ENCODE measurements at places on chromosomes 12 and 14.

- DNase-seq: no peak
Observed at GRCh38 chr14:99535908-99536778, 54.9 kb downstream of the CCNK start.

GRCh38 chr14:89139404-89140247, 277.4 kb downstream of the FOXN3 start:
- DNase-seq: no peak

DNA sequence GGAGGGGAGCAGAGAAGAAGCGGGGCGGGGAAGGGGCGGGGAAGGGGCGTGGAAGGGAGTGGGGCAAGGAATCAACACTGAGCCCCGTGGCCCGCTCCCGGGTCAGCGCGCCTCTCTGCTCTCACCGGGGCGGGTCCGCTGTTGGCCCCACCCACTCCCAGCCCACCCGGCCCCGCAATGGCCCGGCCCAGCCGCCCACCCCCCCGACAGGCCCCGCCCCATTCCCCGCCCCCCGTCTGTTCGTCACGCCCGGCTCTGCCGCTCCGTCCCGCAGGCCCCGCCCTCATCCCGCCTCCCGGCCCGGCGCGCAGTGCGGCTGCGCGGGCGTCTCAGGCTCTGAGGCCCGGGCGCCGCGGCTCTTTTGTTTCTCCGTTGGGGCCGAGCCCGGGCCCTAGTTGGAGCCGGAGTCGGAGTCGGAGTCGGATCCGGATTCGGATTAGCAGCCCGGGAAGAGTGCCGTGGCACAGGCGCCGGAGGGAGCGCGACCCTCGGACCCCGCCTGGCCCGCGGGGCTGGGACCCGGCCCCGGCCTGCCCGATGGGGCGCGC, at the start of gene ULK1:
Gene ULK1, plus strand, starts transcription at position 310 of the 548 bp plus-strand sequence. CDS start 380 bp downstream, outside the sequence.
- DNase-seq: no peak

DNA sequence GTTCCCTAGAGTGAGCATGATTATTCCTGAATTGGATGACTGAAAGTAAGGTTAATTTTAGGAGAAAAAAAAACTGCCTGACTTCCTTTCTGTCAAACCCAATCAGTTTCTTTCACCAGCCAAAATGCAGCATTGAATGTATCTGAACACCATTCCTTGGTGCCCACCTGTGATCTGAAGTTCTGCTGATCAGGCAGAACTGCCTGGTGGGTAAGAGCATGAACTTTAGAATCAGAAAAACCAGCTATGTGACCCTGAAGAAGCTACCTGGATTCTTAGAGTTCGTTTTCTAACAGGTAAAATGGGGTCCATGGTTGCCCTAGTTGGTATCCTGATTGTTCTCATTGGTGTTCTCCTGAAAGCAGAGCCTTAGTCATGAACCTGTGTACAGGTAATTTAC, 506.9 kb downstream of the MED13L start:
- DNase-seq: no peak

DNA sequence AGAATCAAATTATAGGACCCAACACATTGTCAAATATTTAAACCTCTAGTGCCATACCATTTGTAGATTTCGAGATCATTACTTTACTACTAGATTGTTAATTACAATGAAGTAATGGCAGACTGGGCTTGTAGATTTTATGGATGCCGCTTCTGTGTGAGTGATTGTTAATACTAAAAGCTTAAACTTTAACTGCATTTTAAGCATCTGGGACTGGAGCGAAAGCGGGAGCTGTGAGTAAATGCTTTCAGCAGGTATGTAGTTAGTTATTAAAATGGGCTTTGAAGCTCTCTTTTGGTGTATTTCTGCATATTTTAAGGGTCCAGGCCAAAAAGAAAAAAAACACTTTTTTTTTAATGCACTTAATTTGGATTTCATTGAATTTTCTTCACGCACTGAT, 519.3 kb downstream of the MED13L start:
- DNase-seq: no peak

DNA sequence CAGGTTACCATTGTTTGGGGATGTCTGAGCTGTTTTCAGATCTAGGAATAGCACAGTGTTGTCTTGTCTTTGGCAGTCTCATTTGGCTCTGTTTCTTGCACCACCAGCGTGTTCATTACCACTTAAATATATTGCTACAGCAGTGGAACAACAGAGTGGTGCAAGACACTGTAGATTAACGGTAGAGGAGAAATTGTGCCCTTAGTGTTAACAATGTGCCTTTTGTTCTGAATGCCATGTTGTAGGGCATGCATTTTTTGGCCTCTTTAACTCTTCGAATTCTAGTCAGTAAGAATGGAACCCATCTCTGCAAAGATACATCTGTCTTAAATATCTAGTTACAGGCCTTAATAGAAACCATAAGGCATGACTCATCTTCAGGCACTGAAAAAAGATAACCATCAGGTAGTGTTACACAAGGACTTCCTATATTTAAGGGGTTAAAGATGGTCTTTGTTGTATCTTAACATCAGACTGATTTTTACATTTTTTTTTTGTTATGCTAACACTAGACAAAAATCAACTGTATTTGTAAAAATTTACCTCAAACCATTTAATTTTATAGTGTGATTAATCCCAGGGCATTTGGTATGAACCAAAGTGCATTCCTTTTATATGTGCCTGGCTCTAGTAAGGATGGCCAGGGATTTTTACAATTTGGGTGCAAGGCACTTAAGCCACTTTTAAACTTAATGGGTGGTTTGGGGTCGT, 12.9 kb downstream of the DYRK2 start:
- no peak for DNase-seq

GRCh38 chr12:128155571-128155970, 111.4 kb upstream of the TMEM132C start:
- no peak for DNase-seq

- no peak for DNase-seq
Observed at GRCh38 chr12:70627677-70628076, 9.6 kb downstream of the PTPRB start.

GRCh38 chr12:106831699-106832098, 57.2 kb downstream of the RIC8B start:
- no peak for DNase-seq

DNA sequence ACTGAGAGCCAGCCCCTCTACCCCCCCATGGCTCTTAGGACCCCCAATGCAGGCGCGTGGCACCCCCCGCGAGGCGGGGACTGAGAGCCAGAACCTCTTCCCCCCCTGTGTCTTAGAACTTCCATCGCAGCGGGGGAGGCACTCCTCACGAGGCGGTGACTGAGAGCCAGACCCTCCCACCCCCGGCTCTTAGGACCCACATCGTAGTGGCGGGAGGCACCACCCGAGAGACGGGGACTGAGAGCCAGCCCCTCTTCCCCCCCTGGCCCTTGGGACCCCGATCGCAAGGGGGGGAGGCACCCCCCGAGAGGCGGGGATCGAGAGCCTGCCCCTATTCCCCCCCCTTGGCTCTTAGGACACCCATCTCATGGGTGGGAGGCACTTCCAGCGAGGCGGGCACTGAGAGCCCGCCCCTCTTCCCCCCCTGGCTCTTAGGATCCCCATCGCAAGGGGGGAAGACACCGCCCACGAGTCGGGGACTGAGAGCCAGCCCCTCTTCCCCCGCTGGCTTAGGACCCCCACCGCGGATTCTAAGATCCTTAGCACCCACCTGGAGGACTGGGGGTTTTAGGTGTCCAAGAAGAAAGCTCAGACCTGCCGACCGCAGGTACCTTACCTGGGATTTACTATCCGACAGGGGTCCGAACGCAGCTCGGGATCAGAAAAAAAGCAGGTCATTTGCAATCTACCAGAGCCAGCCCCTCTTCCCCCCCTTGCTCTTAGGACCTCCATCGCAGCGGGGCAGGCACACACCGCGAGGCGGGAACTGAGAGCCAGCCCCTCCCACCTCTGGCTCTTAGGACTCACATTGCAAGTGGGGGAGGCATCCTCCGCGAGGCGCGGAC, 44.9 kb downstream of the DDX11 start:
- DNase-seq: no peak

DNA sequence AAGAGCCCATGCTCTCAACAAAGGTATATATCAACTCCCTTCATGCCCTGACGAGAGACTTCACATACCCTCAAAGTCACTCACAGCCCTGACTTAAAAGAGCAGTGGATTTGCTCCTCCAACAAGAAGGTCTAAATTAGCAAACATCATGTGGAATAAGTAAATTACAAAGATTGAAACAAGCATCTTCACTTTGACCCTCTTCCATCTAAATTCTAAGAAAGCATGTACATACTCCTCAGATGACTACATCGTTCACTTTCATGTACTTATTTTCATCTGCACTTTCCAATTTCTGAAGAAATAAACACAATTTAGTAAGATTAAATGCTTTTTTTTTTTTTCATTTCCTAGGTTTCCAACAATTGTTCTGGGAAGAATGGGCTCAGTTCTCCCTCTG, 38.6 kb upstream of the KRR1 start:
- DNase-seq: no peak

- DNase-seq: no peak
Observed at GRCh38 chr12:116759783-116760621, 21.9 kb downstream of the RNFT2 start.

GRCh38 chr14:23564876-23565275, 2.7 kb downstream of the AP1G2 start:
- DNase-seq: no peak

- no peak for DNase-seq
Observed at GRCh38 chr14:86038387-86039042, 508.6 kb downstream of the FLRT2 start.

DNA sequence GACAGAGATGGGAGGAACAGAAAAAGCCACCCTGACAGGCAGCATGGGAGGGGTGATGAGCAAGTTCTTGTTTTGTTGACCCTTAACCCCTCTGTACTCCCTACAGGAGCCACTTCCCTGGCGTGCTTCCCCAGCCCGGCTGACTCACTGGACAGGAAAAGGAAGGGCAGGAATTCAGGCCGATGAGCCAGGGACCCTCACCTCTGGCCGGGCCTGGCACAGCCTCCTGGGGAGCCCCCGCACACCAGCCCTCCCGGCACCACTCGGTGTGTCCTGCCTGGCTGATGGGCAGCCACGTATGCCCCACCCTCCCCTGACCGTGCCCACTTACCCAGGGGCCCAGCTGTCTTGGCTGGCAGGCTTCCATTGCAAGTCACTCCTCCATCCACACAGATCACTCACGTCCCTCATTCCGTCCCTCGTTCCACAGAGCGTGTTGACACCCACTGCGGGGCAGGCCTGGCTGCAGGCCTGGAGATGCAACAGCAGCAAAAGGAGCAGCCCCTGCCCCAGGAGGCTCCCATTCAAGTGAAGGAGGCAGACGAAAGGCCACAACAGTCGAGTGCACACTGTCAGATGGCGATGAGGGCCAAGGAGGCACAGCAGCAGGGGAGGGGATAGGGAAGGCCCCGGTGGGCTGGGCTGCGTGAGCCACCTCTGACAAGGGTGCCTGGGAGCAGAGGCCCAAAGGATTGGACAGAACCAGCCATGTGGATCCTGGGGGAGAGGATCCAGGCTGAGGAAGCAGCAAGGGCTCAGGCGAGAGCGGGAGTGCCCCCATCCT, 19.7 kb upstream of the CD9 start:
- DNase-seq: no peak

- DNase-seq: no peak
Observed at GRCh38 chr14:66233591-66233990, 252.6 kb upstream of the CCDC196 start.

DNA sequence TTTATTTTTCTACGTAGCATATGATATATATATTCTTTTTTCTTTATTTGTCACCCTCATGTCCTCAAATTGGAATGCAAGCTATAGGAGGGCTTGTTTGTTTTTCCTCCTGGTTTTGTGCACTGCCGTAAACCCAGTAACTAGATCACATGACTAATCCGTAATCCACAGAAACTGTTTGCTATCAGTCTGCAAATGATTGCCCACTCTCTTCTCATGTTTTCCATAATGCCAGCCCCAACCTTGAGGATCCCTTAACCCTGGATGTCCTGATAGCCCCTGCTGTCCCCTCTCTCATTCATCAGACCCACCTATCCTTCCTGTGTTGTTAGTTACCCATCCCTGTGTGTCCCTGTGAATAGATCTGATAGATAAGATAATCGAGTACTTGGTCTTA, 94.0 kb downstream of the TSPAN9 start:
- DNase-seq: no peak

- DNase-seq: no peak
Observed at GRCh38 chr14:99636487-99636886, 8.4 kb upstream of the HHIPL1 start.

DNA sequence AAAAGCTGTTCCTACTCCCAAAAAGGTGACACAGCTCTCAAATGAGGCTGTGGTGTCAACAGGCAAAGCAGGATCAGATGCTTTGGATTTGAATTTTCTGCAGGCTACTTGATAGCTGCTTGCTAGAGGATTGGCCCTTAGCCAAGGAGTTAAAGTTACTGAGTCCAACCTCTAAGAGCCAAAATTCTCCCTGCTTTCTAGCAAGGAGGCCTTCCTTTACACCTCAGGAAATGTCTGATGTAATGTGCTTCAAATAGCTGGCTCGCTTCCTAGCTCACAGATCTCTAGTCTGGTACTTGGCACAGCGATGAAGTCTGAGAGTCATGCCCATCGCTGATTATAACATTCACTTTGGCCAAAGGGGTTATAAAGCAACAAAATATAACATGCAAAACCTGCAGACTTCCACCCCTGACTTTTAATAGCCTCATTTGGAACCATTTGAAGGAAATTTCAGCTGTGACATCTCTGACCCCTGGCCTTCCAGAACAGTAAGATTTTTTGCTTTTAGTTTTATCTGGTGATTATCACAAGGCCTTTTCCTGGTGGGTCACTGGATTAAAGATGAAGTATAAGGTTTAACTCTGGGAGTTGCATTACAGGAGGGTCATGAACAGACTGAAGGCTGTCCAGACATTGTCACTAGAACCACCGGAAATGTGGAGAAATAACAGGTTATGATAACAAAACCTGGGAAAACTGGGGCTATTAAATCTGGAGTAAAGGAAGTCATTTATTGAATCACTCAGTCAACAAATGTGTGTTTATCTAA, 189.7 kb downstream of the EPS8 start:
- DNase-seq: peak; percentile 60

DNA sequence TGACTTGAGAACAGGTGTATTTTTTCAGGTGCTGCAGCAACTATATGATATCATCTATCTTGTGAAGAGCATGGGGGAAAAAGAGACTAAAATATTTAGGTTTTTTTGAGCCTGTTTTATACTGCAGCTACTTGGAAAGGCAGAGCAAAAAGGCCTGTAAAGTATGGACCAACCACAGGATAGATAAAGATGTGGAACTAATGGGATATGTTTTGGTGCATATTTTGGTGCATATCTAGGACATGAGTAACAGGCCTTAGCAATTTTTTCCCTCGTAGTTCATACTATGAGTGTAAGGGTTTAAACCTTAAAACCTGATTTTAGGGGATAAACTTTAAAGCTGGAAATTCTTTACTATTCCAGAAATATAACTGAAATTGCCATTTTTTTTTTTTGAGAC, 6.0 kb upstream of the GTSF1 start:
- DNase-seq: peak; percentile 27

- no peak for DNase-seq
Observed at GRCh38 chr12:90924406-90924805, 30.6 kb downstream of the CCER1 start.

GRCh38 chr12:125685915-125686314, 620.7 kb downstream of the AACS start:
- DNase-seq: no peak

GRCh38 chr12:131795064-131795463, 33.1 kb upstream of the MMP17 start:
- DNase-seq: no peak
